ENCODE measurements at places on chromosomes 5 and 9.

GRCh38 chr9:97039514-97039860 lies 545 bp upstream of the CTSV start:
- DNase-seq, result no peak

DNA sequence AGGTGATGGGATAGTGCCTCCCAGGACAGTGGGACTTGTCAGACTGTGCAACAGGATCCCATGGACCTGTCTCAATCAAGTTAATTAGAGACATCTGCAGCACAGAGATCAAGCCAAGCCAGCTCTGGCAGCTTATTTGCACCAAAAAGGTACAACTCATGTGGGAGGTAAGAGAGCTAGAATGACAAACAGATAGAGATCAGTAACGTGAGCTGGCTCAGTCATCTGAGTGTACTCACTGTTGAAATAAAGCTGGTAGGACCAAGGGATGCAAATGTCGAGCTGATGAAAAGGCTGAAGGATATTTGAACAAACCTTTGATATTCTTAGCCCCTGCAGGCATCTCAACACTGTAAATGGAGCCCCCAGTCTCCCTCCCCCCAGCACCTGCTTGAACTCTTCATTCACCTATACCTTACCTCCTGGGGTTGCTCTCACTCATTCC lies 198.1 kb downstream of the EFNA5 start:
- no peak for DNase-seq

DNA sequence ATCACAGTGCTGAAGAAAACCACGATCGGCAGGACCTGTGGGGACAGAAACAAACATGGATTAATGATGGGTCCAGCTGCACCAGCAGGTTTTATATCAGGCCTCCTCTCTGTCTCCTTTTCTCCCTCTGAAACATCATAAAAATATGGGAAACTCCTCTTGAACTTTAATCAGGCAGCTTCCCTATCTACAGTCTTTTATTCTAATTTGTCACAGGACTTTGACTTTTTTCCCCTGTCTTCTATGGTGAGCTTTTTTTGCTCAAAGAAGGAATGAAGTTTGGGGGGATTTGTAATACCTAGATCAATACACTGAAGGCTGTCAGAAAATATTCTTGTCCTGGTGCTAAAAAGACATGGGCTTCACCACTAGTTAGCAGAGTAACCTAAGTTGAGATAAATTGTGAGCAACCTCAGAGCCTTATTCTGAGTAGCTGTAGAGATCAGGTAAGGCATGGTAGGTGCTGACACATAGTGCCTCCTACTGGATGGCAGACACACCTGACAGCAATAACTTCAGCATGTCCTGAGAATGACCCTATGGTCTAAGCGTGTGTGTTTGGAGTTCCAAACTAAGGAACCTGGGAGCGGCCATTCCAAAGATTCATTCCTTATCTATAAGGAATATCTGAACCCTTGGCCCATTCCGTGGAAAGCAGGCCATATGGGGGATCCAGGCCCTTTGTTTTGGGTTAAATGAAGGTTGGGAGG lies 46.2 kb downstream of the SLC28A3 start:
- no peak for DNase-seq

- DNase-seq, result no peak
Observed at GRCh38 chr5:35233601-35234000, 3.3 kb upstream of the PRLR start.

GRCh38 chr9:13570068-13570974 lies 290.8 kb upstream of the MPDZ start:
- DNase-seq, result no peak

- DNase-seq, result no peak
Observed at GRCh38 chr5:16922430-16922829, 13.7 kb downstream of the MYO10 start.

- DNase-seq, result no peak
Observed at GRCh38 chr5:175710326-175710725, 52.5 kb downstream of the HRH2 start.

GRCh38 chr5:97182571-97183099 lies 412 bp downstream of the RIOK2 start:
- DNase-seq, result no peak

- no peak for DNase-seq
Observed at GRCh38 chr5:126753227-126753626, 23.7 kb upstream of the LMNB1 start.

- DNase-seq, result no peak
Observed at GRCh38 chr5:68182534-68182933, 33.0 kb upstream of the PIK3R1 start.

DNA sequence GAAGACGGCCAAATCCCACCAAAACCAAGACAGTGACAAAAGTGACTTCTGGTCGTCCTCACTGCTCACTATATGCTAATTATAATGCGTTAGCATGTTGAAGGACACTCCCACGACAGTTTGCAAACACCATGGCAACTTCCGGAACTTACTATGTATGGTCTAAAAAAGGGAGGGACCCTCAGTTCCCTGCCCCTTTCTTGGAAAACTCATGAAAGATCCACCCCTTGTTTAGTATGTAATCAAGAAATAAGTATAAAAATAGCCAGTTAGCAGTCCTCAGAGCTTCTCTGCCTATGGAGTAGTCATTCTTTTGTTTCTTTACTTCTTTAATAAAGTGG lies 9.5 kb downstream of the FCN2 start:
- DNase-seq, result no peak

GRCh38 chr5:121189342-121190305 lies 662.1 kb upstream of the FTMT start:
- no peak for DNase-seq

DNA sequence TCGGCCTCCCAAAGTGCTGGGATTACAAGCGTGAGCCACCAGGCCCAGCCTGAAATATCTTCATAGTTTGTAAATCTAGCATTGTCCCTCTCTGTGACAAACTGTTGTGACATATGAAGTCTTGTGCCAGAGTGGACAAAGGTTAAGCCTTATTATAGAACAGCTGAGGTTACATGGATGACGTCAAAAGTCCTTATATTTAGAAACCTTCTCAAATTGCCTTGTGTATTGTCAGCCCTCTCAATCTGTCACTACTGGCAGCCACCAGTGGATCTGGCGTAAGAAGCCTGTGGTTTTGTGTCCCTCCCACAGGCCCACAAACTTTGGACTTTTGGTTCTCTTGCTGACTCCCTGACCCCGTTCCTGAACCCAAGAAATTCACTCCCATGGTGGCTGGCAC lies 79.4 kb upstream of the CCDC112 start:
- no peak for DNase-seq

DNA sequence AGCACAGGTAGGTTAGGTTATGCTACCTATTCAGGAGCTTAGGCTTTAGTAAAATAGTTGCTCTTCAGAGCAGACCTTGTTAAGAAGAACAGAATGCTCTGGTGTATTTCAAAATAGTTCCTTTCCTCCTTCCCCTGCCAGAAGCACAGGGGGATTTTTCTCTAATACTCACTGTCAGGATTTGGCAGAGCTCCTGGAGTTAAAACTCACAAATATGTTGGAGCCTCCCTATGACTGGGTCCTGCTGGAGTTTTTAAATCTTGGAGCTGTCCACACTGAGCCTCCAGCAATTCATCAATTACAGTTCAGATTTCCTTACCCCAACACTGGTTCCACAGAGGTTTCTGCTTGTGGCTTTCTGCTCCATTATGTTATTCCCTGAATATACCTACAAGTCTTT lies 1233.8 kb upstream of the WWC1 start:
- DNase-seq, result no peak

GRCh38 chr5:59097712-59098111 lies 514.8 kb downstream of the RAB3C start:
- DNase-seq, result no peak

DNA sequence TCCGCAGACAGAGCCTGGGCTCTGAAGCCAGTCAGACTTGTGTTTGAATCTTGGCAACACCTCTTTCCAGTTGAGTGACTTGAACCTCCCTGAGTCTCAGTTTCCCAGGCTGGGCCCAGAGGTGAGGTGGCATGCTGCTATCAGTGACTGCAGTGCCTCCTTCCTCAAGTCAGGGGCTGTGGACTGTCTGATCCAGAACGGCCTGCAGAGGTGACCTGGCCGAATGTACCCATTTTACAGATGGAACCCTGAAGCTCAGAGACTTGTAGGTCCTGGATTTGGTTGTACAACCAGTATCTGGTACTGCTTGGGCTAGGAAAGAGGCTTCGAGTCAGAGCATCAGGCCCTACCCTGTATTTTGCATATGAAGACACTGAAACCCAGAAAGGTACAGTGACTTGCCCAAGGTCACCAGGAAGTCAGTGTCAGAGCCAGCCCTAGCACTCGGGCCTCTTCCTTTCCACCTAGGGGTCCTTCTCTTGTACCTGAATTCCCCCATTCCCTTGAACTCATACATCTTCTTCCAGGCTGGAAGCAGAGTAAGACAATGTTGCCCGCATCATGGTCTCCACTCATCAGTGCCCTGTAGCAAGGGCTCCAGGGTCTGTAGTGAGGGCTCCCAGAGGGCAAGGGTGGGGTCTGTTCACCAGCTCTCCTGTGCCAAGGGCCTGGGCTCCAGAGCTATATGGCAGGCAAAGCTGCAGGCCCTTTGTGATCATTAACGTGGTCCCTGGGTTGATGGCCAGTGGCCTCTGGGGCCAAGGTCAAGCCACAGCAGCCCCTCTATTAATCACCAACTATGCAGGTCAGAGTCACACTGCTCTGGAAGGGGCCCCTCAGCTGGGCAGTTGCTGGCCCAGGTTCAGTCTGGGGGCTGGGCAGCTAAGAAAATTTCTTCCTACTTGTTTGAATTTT lies 28.5 kb downstream of the GSN start:
- DNase-seq, result no peak

- DNase-seq, result no peak
Observed at GRCh38 chr5:81165493-81166119, 67.5 kb upstream of the CKMT2 start.

GRCh38 chr5:175357995-175358394 lies 86.0 kb downstream of the DRD1 start:
- DNase-seq, result no peak

DNA sequence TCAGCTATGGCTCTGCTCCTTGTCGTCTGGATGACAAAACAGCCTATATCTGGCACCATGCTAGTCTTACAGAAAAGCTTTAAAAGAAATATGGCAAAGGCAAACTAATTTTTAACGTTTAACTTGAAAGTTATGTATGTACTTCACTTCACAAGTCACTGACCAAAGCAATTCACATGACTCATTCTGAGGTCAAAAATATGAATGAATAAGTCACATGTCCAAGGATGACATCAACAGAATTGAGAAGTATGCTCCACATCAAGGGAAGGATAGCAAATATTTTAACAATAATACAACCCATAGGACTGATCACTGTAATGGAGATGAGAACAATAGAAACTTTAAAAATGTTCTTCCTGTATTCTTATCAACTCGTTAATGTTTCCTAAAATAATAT lies 1072.6 kb upstream of the NUDT12 start:
- no peak for DNase-seq

DNA sequence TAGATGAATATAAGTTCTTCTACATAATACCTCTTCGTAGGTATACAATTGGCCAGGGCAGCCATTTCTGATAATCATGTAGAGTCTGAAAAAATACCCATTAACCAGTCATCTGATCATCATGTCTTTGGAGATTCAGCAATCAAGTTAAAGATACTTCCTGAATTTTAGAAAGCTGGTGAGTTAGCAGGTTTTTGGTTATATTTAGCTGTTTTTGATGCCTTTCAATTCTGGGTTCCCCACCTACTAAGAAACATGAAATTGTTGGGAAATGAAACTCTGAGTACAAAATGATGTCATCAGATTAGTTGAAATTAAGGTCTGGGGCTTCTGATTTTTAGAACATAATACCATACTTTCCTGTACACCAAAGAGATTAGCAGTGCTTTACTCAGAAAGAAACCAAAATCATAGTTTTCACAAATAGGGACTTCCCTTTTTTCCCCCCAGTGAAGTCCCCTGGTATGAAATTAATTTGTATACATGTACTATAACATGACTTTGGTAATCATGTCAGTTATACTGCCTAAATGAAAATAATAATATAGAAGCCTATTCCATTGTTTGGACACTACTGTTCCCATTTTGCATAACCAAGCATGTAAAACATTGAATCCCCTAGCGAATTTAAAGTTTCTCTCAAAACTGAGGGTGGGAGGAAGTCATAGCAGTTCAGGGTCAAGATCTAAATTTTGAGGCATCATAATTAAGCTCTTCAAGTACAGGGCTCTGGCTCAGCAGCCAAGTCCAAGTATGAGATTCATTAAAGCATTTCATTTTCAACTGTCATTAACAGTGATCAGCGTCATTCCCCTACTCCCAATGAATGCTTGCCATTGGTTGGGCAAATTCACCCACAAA lies 17.9 kb downstream of the PRLR start:
- DNase-seq, result no peak

- DNase-seq, result no peak
Observed at GRCh38 chr5:181245427-181246275, 1.9 kb upstream of the RACK1 start.

- no peak for DNase-seq
Observed at GRCh38 chr5:122844136-122844909, 1.1 kb upstream of the SNX24 start.

GRCh38 chr9:20689833-20690232 lies 5.8 kb downstream of the FOCAD start:
- no peak for DNase-seq

DNA sequence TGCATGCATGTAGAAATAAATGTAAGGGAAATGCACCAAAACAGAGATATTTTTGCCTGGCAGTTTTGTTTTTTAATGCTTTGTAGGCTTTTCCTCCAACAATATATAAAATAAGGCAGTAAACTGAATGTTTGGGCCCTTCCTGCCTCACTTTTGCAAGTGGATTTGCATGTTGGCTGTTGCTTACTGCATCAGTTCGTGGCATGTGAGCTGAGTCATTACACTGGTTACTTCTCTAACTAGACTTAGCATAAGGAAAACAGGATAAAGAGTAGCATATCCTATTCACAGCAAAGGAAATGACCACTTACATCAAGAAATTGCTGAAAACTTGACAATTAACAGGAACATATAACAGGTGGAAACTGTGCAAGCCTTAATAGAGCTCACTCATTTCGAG lies 113.4 kb downstream of the TLE1 start:
- DNase-seq, result no peak

DNA sequence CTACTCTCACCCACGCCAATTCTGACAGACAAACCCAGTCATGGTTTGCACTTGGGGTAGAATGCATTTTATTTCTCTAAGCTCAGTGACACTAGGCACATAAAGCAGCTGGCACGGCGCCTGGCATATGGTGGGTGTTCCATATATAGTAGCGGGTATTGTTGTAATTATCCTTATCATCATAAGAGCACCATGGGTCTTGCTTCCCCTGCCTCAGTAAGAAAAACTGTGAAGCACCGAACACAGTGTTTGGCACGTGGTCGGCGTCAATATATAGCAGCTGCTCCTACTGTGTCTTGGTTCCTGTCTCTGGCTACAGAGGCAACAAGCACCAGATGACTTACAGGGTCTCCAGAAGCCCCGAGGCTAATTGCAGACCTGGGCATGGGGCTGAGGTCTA lies 194.1 kb upstream of the PANK3 start:
- no peak for DNase-seq

DNA sequence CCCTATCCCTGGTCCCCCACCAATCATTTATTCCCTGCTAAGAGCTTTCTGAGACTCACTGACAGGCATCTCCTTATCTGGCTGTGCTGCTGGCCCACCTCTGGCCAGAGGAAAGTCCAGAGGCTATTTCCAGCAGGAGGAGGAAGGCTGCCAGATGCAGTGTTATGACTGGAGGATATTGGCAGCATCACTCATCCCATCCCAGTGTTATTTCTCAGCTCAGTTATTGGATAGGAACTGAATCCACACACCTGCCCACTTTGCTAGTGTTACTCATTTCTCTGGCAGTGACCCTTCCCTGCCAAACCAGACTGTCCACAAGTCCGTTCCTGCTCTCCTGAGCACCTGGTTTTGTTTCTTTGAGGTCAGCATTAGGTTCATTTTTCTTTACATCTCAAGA lies 228.2 kb downstream of the GRIA1 start:
- DNase-seq, result no peak

GRCh38 chr5:1783216-1783554 lies 16.5 kb downstream of the MRPL36 start:
- no peak for DNase-seq
